ENCODE measurements at places on chromosomes 1 and 21.

GRCh38 chr1:53957194-53957818 lies 11.2 kb downstream of the LRRC42 start:
- no peak for DNase-seq

- DNase-seq = no peak
Observed at GRCh38 chr1:212415107-212415841, 588 bp upstream of the PACC1 start.

DNA sequence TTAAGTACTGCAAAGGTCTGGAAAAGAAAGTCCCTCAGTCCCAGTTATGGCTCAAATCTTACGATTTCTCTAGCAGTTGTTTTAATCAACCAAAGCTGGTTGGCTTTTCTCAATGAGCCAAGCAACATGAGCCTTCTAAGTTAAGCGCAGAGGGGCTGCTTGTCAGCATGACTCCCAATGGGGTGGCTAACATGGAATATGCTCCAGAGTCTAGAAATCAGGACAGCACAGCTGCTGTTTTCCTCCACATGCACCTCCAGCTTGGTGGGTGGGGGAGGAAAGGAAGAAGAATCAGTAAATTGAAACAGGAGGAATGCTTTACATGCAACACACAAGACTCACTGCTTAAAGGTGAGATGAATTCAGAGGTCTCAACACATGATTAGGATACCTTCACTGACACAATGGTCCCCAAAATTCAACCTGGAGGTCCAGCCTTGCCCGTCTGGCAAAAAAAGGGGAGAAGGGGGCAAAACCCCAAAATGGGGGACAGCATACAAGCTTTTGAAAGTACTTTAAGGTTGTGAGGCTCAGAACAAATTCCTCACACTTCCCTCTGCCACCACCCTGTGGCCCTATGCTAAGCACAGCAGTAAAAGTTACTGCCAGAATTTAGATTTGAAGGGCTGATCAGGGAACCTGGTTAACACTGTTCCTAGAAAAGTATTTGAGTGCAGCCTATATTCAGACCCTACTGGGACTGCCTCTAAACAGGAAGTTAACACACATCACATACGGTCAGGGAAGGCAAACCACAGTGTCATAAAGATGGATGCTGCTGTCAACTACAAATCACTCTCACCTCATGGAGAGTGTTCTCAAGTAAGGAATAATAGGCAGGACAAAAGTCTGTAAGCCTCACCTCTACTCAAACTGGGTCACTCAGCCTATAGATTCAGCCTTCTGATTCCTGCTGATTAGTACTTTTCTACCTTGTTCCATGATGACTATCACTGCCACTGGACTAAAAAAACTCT lies 2.6 kb downstream of the GATAD2B start:
- DNase-seq = no peak

DNA sequence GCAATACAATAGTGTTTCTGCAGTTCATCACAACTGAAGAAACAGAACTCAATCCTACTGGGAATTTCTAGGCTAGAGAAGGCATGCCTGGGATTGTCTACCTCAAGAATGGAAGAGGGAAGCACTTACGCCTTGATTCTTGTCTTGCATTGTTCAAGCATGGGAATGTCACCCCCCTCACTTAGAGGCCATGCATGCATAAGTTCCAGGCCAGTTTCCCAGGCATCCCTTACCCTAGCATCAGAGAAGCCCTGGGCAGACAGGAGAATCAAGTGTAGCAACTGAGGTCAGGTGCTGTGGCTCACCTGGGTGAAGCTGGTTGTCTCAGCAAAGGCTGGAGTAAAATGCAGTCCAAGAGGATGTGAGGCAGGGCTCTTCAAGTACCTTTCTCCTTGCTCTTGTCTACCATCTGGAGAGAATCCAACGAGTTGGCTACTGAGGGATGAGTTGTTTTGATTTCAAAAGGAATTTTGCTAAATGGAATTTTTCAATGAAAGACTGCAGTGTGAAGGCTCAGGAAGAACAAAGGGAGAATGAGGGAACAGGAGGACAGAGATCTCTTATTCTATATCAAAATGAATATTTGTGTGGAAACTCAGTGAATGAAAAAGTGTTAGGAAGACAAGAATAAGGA lies 174.3 kb downstream of the NEK7 start:
- no peak for DNase-seq

- DNase-seq = no peak
Observed at GRCh38 chr1:4565166-4565565, 89.2 kb upstream of the AJAP1 start.

- no peak for DNase-seq
Observed at GRCh38 chr1:6205849-6206519, at the start of gene RNF207. RNF207 (plus strand) TSS chr1:6206119; CDS start chr1:6206536, 417 bp downstream.

DNA sequence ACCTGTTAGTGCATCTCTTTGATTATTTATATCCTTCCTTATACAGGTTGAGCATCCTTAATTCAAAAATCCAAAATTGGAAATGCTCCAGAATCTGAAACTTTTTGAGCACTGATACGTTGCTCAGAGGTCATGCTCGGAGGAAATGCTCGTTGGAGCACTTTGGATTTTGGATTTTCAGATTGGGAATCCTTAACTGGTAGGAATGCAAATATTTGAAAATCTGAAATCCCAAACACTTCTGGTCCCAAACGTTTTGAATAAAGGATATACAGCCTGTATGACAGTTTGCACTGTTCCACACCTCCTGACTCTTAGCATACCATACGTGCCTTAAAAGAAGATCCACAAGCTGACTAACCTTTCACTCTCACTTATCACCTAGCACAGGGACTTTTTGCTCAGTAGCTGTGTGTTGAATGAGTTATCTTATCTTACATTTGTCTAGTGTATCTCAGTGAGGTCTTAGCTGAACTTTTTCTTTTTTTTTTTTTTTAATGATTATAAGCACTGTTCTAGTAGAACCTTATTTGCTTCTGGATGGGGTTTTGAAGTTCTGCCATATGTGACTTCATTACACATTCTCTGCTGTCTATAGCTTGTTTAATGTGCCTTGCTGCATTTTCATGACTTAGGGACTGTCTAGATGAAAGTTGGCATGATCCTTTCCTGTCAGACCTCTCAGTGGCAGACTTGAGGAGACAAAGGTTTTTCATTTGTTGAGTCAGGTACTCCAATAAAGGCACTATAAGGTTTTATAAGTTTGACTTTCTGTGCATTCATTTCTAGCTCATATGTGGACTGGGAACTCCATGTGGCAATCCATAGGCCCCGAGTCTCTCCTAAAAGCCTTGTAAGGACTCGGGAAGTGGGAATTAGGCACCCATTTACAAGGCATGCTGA lies 21.6 kb downstream of the PTGFRN start:
- DNase-seq = no peak

DNA sequence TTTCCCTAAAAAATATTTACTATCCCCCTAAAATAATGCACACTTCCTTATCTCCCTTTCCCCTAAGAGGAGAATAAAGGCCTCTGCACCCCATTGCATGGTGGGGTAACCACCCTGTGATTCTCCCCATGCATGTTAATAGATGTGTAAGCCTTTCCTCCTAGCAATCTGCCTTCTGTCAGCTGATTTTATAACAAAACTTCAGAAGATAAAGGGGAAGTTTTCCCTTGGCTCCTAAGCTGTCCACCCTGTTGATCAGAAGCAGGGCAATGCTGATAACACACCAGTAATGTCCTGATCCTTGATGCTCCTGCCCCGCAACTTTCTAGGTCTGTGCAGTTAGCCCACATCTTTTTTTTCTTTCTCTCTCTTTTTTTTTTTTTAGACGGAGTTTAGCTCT lies 11.4 kb upstream of the RNF187 start:
- DNase-seq = no peak

- DNase-seq = no peak
Observed at GRCh38 chr1:45979778-45980176, 152.7 kb downstream of the PIK3R3 start.

DNA sequence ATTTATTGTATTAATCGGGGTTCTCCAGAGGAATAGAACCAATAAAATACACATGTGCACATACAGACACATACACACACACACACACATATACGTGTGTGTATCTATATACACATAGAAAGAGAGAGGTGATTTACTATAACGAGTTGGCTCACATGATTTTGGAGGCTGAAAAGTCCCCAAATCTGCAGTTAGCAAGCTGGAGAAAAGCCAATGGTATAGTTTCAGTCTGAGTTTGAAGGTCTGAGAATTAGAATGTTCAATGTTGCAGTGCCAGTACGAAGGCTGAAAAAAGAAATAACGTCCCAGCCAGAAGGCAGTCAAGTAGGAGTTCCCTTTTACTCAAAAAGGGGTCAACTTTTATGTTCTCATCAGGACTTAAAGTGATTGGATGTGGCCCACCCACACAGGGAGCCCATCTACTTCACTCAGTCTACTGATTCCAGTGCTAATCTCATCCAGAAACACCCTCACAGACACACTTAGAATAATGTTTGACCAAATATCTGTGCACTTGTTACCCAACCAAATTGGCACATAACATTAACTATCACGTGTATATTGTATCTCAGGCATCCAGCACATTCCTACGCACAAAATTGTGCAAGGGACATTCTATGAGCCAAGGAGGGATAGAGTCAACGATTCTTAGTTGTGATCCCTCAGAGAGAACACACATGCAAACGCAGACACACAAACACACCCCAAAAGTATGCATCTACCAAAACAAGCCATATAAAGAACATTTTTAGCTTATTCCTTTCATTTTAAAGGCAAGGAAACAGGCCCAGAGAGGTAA lies 195.5 kb upstream of the DUSP10 start:
- DNase-seq = no peak

DNA sequence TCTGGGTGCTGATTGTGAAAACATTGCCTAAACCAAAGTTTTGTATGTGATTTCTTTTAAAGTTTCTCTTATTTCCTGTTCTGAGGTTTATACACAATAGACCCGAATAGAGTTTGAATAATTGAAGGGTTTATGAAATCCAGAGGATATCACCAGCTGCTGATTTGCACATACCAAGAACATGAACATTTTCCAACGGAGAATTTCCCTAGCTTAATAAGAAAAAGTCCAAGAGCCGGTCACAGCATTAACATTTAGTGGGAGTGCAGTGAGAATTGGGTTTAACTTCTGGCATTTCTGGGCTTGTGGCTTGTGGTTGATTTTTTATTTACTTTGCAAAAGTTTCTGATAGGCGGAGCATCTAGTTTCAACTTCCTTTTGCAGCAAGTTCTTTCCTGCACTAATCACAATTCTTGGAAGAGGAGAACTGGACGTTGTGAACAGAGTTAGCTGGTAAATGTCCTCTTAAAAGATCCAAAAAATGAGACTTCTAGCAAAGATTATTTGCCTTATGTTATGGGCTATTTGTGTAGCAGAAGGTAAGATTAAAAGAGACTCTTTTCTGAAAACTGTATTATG lies at the start of gene CFH:
Gene CFH (plus strand): TSS at position 407 of the 579 bp plus-strand sequence. CDS start 75 bp downstream, at position 482.
- no peak for DNase-seq

DNA sequence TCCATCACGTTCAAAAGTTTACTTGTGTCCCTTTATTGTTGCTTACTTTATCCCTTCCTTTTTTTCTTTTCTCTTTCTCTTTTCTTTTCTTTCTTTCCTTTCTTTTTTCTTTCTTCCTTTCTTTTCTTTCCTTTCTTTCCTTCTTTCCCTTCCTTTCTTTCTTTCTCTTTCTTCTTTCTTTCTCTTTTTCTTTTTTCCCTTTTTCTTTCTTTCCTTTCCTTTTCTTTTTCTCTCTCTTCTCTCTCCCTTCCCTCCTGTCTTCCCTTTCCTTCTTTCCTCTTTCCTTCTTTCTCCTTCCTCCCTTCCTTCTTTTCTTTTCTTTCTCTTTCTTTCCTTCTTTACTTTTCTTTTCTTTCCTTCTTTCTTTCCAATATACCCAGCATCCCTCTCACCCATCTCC lies 391.2 kb downstream of the DPYD start:
- DNase-seq = no peak

DNA sequence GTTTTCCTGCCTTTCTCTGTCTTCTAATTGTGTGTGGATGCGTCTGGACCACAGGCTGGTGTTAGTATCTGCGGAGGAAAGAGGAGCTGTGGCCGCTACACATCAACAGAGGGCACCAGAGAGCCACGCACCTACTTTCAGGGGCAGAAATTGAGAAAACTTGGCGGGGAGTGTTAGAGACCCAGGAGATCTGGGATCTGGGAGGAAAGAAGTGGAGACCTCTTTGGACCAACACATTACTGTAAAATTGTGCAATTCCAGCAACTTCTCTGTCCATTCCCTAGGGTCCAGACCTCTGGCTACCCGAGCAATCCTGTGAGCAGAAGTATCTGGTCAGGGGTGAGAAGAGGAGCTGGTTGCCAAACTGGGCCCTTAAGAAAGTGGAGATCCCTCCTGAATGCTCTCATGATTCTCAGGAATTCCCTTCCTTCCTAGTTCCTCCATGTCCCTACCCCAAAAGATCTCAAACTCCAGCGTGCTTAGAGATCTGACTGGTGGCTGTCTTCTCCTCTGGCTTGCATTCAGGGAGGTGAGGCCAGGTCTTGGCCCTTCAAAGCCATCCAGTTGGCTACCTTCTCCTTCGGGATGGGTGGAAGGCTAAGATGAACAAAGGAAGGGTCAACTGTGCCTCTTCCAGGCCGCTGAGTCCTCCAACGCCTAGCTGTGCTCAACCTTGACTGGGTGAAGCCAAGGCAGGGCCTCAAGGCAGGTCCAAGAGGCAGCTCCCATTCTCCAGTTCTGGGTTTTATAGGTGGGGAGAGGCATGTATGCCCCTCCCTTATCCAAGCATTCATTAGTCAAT lies 1.2 kb upstream of the KIRREL1 start:
- peak; percentile 13 for DNase-seq

DNA sequence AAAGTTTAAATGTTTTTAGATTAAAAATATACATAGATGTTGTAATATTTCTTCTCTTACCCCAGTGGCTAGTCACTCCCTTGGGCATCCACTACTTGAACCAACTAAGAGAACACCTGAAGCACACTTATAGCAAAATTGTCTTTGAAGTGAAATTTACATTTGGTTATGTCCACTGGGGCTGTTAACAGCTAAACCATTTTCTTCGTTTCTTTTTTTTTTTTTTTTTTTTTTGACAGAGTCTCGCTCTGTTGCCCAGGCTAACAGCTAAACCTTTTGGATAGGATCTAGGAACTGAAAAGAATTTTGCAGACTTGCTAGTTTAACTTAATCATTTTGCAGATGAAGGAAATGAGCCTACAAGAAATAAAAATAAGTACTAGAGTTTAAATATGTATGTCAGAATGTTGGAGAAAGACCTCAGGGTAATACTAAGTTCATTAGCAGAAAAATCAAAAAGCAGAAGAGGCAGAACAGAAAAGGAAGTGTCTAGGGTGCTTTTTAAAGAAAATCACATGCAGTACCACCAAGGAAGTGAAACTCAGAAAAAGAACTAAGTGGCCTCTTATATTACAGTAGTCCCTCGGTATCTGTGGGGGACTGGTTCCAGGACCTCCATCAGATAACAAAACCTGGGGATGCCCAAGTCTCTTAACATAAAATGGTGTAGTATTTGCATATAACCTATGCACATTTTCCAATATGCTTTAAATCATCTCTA lies 11.8 kb downstream of the DRAM2 start:
- DNase-seq = no peak

Measured in stimulated activated CD8-positive, alpha-beta memory T cell treated with anti-CD3 and anti-CD28 coated beads, Interleukin-7, amount 100 ng/mL, for 1 hour (primary cell).